Renal cortical epithelial cell (primary cell): ENCODE measurements at places on chromosomes 1 and 21.

GRCh38 chr1:206686478-206687249 is 2.0 kb downstream of the MAPKAPK2 start:
- DNase-seq: no peak

DNA sequence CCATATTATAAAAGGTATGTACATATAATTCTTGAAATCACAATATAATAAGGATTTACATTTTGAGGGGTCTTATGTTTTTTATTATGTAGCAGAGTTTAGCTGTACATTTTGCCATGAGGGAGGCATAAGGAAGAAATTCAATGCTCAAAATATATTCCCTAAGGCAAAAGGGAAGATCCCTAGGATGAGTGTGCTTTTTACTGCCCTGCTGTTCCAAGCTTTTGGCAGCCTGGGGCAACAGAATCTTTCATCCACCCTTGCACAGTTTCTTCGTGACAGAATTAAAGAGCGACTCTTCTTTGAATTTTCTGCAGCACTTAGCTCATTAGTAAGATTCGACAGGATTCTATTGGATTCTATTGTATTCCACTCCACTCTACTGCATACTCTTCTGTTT is 39.5 kb upstream of the DAB1 start:
- DNase-seq: no peak

- DNase-seq: no peak
Measured at GRCh38 chr1:3304692-3305091, 149.8 kb upstream of the ARHGEF16 start.

- DNase-seq: no peak
Measured at GRCh38 chr1:84736944-84737343, 46.7 kb upstream of the SSX2IP start.

- DNase-seq: peak; percentile 20
Measured at GRCh38 chr1:60904099-60904851, 178.1 kb upstream of the NFIA start.
